ENCODE measurements at places on chromosomes 1 and 21. TPM values are rescaled to one million over a fixed set of nuclear protein-coding genes. Genes with fewer than 3 reads are reported as not detected.

- H3K36me3 ChIP-seq = no peaks in the 10 kb centered on the region
- H3K27me3 ChIP-seq = no peaks in the 10 kb centered on the region
- no peaks in the 10 kb centered on the region for H3K4me1 ChIP-seq
- no peak for DNase-seq
Measured at GRCh38 chr1:53600001-53600400, 139.0 kb downstream of the GLIS1 start.

DNA sequence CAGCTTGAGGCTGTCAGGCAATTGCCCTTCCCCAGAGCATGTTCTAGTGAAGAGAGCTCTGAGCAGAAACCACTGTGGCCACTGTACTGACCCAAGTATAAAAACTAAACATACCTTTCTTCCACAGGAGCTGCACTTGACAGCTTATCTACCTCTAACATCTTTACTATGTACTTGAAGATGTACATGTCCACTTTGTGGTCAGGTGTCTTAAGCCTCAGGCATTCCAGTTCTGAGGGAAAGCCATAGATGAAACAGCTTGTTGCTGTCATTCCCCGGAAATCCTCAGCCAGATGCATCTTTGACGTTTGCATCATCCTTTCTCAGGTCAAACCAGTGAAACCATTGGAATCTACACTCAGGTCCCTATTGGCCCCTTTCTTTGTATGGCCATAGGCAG is 70.4 kb downstream of the CHRM3 start:
- H3K27me3 ChIP-seq = no peaks in the 10 kb centered on the region
- DNase-seq = no peak
- no peak overlapping the region for H3K4me3 ChIP-seq
- H3K4me1 ChIP-seq = no peaks in the 10 kb centered on the region

Gene PRRX1
- 0.19 TPM for total RNA-seq

DNA sequence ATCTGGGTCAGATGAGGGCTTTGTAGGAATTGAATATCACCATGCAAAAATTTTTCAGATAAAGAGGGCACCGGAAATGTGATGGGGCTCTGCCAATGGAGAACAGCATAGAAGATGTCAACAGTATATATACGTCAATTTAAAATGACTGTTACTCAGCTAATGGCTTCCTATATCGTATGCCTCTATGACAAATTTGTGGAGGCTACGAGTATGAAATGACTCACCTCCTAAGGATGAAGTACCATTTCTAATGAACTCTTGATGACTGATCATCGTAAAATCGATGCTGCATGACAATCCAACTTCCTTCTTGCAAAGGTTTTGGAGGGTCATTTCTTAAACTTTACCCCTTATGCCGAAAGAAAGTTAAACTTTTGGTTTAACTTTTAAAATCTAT is 450.3 kb upstream of the ZP4 start:
- H3K27me3 ChIP-seq = no peaks in the 10 kb centered on the region
- no peak overlapping the region for H3K4me3 ChIP-seq
- H3K27ac ChIP-seq = no peak overlapping the region
- no peak for DNase-seq
- peaks cover 2% of the 10 kb centered on the region for H3K36me3 ChIP-seq

- no peak overlapping the region for H3K4me3 ChIP-seq
- H3K27me3 ChIP-seq = peaks cover 30% of the 10 kb centered on the region
- H3K4me1 ChIP-seq = peaks cover 17% of the 10 kb centered on the region
Measured at GRCh38 chr1:159829273-159829634, 2.6 kb downstream of the SLAMF8 start.

DNA sequence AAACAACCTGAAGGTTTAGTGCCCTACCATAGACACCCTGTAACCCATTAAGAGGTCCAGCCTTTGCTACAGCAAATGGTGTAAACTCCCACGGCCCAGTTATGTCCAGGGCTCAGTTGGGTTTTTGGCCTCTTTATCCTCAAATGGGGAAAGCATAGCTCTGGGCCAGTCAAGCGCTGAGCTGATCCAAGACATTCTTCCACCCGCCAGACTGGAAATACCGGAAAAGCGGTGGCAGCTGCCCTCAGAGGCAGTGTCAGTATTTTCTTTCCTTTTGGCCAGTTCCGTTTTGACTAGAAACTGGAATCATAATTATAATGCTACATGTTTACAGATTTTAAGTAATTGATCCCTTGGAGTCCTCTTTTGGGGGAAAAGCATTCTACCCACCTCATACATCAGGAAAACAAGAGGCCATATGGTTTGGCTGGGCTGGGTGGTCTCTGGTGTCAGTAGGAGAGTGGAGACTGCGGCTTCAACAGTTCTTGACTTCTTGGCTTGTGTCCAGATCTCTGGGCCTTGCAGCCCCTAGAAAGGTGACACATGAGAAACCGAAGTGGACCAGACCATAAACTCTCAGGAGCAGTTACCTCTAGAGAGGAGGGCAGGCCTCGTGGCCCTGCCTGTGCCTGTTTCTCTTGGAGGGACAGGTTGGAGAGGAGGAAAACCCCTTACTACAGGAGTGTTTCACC is 30.2 kb upstream of the CLDN14 start:
- no peak overlapping the region for H3K27ac ChIP-seq
- no peaks in the 10 kb centered on the region for H3K4me1 ChIP-seq
- DNase-seq = no peak
- H3K27me3 ChIP-seq = no peaks in the 10 kb centered on the region
- H3K36me3 ChIP-seq = no peaks in the 10 kb centered on the region

DNA sequence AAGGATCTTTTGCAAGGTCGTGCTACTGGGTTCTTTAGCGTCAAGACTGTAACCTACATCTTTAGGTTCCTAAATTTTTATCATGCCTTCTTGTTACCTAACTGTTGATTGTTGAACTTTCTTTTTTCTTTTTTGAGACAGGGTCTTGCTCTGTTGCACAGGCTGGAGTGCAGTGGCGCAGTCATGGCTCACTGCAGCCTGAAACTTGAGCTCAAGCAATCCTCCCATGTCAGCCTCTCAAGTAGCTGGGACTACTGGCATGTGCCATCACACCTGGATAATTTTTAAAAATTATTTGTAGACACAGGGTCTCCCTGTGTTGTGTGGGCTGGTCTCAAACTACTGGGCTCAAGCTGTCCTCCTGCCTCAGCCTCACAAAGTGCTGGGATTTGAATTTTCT is 52.9 kb downstream of the NFIA start:
- H3K27ac ChIP-seq = no peak overlapping the region
- no peak for DNase-seq
- peaks cover 25% of the 10 kb centered on the region for H3K4me1 ChIP-seq
- H3K27me3 ChIP-seq = no peaks in the 10 kb centered on the region

Gene CNKSR1
- 7.8 TPM for total RNA-seq

Gene TYW3
- not detected for total RNA-seq

Gene IFI44
- total RNA-seq = not detected

All from neural progenitor cell (in vitro differentiated cells).